Brain pericyte (primary cell): ENCODE measurements at places on chromosomes 13 and 19.

- no peak for DNase-seq
Measured at GRCh38 chr13:96822895-96823294, 171.4 kb downstream of the OXGR1 start.

DNA sequence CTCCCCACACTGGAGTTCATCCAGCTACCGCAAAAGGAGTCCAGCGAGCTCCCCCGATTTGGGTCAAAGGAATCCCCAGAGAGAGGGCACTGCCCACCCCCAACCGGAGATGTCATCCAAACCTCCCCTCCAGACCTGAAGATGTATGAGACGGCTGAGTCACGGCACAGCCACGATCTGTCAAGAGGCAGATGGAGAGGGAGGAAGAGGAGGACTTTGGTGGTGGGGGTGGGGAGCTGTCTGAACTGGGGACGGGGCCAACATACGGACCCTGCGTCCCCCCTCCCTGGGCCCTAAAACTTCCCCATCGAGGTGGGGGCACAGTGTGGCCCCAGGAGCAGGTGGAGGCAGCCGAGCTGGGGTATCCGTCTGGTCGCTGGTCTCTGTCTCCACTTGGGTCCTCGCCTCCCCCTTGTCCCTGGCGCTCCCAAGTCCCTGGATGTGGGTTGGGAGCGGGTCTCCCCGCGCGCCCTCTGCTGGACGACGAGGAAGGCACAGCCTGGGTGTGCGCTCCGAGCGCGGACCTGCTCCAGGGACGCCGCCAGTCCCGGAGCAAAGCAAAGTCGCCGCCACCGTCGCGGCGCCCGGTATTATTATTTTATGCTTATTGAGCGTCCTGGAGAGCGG lies 3.8 kb downstream of the PDE4A start:
- no peak for DNase-seq

DNA sequence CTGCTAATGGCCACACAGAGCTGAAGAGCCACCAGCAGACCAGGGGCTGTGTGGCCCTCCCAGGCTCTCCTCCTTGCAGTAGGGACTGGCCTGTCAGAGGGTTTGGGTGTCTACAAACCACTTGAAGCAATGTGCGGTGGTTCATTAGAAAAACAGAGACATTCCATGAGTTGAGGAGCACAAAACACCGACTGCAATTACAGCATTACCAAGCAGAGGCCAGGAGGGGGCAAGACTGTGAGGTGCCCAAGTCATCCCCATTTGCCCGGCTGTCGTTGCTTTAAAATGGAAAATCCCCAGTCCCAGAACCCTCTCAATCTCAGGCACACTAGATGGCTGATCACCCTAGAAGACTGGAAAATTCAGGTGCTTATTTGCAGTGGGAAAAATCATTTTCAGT lies 15.0 kb downstream of the TMTC4 start:
- no peak for DNase-seq

- no peak for DNase-seq
Measured at GRCh38 chr19:47658431-47659348, 49.8 kb downstream of the BICRA start.

- no peak for DNase-seq
Measured at GRCh38 chr19:58042495-58043340, 8.9 kb downstream of the ZSCAN1 start.

DNA sequence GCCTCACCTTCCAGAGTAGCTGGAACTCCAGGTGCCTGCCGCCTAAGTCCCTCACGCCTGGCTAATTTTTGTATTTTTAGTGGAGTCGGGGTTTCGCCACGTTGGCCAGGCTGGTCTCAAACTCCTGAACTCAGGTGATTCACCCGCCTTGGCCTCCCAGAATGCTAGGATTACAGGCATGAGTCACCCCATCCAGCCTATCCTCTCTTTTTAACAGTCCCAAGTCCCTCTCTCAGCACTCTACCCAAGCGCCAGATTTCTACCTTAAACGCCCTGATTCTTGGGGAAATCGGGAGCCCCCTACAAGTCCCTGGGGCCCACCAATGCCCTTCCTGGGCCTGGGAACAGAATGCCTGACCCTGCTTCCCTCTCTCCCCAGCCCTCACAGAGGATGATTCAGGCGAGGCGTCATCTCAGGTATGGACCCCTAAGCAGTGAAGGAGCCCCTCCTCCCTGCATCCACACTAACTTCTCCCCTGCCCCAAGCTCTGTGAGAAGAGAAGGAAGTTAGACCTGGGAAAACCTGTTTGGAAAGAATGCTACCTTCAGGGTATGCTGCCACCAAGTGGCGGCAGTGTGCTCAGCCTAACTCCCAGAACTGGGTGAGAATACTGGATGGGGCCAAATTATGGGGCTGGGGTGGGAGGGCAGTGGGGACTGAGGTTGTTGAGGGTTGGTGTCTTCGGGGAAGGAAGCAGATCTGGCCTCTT lies 20.8 kb upstream of the EBI3 start:
- DNase-seq, result no peak

GRCh38 chr19:4587527-4587926 lies 28.0 kb upstream of the SEMA6B start:
- DNase-seq, result no peak

- DNase-seq, result no peak
Measured at GRCh38 chr19:19575411-19575810, 37.3 kb downstream of the CILP2 start.

- DNase-seq, result no peak
Measured at GRCh38 chr13:113029487-113030258, 60.7 kb downstream of the MCF2L start.

- DNase-seq, result no peak
Measured at GRCh38 chr13:43258771-43259170, 235.4 kb downstream of the DNAJC15 start.

GRCh38 chr19:48147597-48148175 lies 22.5 kb downstream of the LIG1 start:
- DNase-seq, result no peak

DNA sequence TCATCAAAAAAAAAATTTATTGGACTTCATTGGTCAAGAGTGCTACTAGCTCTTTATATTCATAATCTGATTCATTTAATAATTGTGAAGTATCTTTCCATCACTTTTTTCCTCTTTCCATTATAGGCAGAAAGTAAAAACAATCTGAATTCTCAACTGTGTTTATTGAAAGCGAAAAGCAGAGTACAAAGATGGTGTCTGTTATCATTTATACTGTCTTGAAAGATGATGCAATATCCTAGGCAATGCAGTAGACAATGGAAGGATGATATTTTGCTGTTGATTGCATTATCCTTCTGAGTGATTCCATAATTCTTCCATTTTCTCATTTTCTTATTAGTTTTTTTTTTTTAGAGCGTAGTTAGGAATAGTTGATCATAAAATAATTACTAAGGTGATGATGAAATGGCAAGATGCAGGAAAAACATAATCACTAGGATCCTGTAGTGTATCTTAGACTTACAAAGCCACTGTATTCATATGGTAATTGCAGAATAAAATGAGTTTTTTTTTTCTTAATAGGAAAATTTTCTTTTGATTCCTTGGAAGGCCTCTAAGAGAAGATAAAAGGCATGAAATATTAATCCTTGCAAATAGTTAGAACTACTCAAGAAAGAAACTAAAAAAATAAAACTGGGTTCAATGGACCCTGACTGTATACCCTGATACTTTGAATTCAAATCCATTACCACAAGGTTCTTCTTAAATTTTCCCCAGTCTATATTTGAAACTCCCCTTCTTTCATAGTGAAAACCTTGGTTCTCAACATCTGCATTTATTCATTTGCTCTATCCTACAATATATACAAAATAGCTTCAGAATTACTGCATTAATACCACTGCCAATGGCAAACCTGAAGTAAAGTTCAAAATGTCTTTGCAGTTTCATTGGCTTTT lies 11.6 kb downstream of the URI1 start:
- no peak for DNase-seq

DNA sequence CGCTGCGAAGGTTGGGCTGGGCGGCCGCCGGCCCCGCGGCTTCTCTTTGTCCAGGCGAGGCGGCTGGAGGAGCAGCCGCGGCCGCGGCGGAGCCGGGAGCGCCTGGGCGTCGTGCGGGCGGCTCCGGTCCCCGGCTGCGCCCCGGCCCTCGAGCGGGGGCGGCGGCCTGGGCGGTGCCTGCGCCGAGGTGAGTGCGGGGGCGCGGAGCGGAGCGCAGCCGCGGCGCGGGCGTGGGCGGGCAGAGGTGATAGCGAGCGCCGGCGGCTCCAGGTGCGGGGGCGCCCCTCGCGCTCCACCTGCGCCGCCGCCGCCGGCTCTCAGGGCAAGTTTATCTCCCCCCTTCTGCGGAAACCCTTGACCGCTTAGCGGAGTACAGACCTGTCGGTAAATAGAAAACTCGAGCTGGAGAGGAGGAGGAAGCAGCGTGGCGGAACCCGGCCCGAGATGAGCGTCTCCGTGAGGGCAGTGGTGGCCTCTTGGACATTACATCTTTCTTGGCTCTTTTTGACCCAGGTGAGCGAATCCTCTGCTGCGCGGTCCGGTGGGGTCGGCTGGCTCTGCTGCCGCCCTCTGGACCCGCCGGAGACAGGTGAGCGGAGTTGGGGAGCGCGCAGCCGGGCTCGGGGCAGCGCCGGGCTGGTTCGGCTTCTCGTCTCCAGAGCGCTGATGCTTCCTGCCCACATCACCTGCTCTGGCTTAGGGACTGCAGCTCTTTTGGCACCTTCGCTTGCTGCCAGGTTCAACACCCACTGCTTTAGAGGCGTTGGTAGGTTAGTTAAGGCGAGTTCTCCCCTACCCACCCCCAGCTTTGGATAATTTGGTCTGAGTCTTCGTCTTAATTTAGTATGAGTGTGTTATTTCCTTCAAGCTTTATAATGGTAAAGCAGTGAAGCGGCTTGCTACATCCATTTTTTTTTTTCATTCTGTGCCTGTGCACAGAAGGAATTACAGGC lies at the start of gene MTUS2:
Gene MTUS2, plus strand, starts transcription at position 241 of the 953 bp plus-strand sequence.
- DNase-seq, result no peak

- no peak for DNase-seq
Measured at GRCh38 chr13:60162096-60162495, 1.6 kb downstream of the DIAPH3 start.

- DNase-seq, result no peak
Measured at GRCh38 chr19:7540761-7541474, 5.4 kb downstream of the PNPLA6 start.

DNA sequence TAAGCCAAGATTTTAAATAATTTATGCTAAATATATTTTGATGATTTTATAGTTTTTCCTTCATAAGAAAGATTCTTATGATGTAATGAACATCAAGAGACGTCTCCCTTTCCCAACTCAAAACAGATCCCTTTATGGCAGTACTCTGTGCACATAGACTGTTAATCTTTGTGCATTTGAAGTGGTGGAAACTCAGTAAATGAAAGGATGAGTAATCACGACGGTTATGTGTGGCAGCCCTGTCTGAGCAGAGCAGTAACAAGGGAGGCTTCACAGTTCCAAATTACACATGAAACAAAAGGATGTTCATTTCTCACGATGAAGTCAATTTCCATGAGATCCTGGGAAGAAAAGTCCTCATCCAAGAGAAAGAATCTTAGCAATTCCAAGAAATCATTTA lies 498.1 kb downstream of the KLF5 start:
- DNase-seq, result no peak

DNA sequence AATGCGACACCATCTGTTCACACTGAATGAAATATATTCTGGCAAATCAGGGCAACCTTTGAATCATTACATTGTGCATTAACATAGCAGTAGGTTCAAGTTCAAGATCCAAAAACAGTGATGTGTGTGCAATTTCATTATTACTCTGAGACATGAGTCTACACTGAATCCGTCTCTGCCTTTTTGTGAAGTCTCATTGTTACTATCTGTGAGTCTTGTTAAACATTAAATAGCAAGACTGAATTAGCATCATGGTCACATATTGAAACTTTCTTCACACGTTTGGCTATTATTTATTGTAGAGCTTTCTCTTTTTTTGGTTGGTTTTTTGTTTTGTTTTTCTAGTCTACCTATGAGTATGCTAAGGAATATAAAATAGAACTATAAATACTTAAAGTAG lies 117.1 kb upstream of the SLITRK5 start:
- DNase-seq, result no peak

DNA sequence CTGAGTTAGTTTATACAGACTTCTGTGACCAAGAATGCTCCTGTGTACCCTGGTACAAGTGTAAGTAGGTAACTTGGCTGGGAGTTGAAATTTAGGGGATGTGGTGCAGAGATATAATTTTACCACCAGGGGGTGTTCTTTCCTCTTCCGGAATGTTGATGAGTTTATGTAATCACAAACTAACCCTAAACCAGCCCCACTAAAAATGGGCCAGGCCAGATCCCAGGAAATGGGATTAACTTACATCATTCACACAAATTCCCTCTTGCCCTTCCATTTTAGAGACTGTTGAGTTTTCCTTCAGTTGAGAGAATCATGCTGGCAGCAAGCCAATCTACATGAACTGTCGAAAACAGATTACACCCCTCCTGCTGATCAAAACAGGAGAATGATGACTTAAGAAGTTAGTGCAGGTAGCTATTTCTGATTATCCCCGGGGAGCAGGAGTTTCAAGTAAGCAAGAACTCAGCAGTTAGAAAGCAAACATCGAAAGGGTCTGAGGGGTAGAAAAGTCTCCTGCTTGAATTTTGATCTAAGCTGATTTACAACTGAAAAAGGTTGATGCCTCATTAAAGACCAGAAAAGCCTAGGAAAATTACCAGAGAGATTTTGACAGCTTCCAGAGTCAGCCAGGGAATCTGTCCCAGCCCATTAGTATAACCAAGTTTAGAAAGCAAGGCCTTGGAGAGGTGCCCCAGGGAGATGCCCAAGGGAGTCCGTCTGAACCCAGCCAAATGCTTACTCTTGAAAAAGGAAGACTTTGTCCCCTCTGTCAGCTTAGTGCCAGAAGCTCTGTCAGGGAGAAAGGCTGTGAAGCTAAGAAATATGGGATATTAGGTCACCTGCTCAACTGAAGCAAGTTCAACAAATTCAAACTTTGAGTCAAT lies 32.3 kb upstream of the MED4 start:
- DNase-seq, result no peak

- DNase-seq, result no peak
Measured at GRCh38 chr13:42524487-42525034, 49.4 kb upstream of the TNFSF11 start.

GRCh38 chr13:21579754-21580316 lies 24.1 kb downstream of the MICU2 start:
- no peak for DNase-seq

GRCh38 chr13:40552895-40553294 lies 113.5 kb downstream of the FOXO1 start:
- DNase-seq, result no peak

- no peak for DNase-seq
Measured at GRCh38 chr13:111282997-111283396, 37.4 kb upstream of the TEX29 start.

DNA sequence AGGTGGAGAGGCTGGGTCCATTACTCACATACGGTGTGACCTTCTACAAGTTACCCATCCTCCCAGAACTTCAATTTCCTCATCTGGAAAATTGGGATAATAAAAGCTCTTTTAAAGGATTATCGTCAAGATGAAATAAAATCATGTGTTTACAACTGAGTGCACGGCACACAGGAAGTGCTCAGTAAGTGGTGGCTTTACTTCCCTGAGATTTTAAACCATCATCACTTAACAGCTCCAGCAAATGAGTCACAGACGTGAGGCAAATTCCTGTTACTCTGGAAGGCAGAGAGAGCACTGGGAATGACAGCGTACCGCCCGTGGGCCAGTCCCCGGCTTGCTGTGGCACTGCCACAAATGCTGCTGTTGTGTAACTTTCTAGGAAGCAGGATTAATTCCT lies 64.1 kb downstream of the MRPL57 start:
- DNase-seq, result no peak

GRCh38 chr19:8391198-8392016 lies 1.2 kb downstream of the RAB11B start:
- no peak for DNase-seq
